ENCODE measurements at places on chromosomes 4 and X. TPM values are rescaled to one million over a fixed set of nuclear protein-coding genes. Genes with fewer than 3 reads are reported as not detected.

Gene NWD2
- not detected for total RNA-seq

Gene MGAT4D
- not detected for total RNA-seq

Gene CXorf49
- total RNA-seq: not detected

Gene COL4A5
- 11.8 TPM for total RNA-seq

Gene CT45A2
- not detected for total RNA-seq

Gene MAGEA12
- 0.15 TPM for total RNA-seq

Gene TRIM2
- 0.59 TPM for total RNA-seq

Gene ASMT
- 0.44 TPM for total RNA-seq

Gene DUX4
- total RNA-seq: not detected

Gene HPSE
- total RNA-seq: 1.4 TPM

Gene GPR82
- total RNA-seq: not detected

Gene APEX2
- total RNA-seq: 29.9 TPM

Gene CTAG2
- total RNA-seq: not detected

Gene EXOSC9
- total RNA-seq: 27.3 TPM

All from A549 treated with Mapracorat at 1 μM for 4 hours (cell line).